Adipose tissue (tissue), 3 donors: ENCODE measurements at places on chromosomes 3 and 15. TPM values are rescaled to one million over a fixed set of nuclear protein-coding genes. Genes with fewer than 3 reads are reported as not detected.

The CPNE9 gene
- polyA plus RNA-seq, result 0.09 TPM

The FBN1 gene
- 55.2 TPM for polyA plus RNA-seq

The TGM5 gene
- 4.9 TPM for polyA plus RNA-seq

The CCDC12 gene
- 59.5 TPM for polyA plus RNA-seq

The FSTL1 gene
- 153 TPM for polyA plus RNA-seq

The ANKDD1A gene
- 4.5 TPM for polyA plus RNA-seq

The GOLGA6B gene
- polyA plus RNA-seq, result not detected
